D341Med (cell line): ENCODE measurements at places on chromosomes 12 and 14.

DNA sequence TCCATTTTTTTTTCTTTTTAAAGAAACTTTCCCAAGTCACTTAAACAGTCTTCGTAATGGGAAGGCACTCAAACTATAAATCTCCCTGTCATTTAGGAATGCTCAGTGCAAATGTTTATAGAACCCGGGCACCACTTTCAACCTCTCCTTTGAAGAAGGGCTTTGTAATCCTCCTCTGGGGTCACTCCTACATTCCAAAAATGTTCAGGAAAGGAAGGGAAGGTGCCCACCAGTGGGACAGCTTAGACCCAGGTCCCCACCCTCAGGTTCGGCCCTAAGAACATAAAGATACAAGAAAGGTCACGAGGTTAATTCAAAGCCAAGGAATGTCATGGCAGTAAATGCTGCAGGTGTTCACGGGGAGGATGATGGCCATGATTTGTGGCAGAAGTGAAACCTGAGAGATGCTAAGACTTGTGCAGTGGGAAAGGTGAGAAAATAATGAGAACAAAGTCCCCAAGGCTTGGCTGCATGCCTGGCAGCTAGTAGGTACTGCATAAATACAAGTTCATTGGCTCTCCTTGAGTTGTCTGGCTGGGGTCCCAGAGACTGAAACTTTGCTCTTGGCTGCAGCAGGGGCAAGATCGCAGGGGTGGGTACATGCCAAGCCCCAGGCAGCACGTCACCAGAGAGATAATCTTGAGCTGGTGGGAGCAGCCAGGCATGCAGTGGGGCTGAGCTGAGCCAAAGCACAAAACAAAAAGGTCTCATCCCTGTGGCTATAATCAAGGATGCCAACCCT lies 21.1 kb downstream of the KRT18 start:
- DNase-seq: no peak

DNA sequence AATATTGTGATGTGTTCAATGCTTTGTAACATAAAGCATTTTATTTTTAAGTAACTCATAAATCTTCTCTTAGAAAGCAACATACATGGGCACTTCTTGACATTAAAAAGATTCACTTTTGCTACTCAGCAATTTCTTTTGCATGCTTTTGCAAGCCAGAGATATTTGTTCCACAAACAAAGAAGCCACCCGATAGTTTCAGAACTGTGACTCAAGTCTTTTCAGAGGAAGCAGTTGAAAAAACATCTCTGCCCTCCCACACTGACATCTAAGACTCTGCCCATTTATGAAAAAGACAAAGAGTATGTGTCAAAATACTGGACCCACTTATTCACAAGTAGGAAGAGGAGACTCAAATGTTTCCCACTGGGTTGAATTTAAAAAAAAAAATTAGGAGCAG lies 7.5 kb downstream of the APPL2 start:
- no peak for DNase-seq

DNA sequence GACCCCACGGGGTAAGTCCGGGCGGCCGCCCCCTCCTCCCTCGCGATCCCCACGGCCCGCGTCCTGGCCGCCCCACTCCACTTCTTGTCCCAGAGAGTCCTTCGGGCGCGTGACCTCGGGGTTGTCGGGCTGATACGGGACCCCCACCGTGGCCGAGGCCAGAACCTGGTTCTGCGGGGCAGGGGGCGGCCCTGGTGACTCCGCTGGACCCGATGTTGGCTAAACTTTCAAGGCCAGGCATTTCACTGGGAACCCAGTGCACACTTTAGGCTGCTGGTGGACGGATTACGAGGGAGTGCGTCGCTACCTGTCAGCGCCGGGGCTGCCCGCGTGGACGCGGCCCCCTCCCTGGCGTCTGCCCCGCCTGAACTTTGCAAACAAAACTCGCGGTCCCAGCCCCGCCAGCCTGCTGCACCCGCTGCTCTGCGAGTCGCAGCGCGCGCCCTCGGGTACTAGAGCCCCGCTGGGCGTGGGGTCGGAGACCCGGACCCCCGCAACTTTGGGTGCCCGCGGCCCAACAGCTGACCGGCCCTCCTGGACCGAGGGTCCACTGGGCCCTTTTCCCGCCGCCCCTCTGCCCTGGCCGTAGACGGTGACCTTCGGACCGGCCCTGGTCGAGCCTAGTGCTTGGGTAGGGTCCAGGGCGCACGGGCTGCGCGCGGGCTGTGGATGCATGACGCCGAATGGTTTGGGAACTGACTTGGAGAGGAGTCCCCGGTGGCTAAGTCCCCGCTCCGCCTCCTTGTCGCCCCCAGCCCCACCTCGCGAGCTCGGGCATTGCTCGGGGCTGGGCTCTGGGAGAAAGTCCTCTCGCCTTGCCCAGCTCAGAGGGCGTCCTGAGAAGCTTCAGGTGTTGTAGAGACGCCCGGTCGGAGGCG lies 624 bp downstream of the RIN3 start:
- no peak for DNase-seq

- no peak for DNase-seq
Observed at GRCh38 chr12:97167598-97167997, 260.5 kb downstream of the NEDD1 start.

DNA sequence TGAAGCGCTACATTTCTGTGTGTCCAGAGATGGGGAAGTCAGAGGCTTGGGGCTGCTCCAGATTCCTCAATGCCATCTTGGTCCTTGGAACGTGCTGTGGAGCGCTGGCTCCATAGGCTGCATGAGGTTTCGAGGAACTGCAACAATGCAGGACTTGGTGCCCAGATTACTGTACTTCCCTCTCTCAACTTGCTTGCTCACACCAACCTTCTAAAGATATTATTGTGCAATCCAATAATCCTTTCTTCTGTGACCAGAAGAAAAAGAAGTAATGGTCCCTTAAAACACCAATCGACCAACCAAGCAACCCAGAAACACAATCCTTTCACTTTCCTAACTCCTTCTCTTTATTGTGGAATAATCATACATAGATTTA lies 3.7 kb downstream of the PRICKLE1 start:
- no peak for DNase-seq

DNA sequence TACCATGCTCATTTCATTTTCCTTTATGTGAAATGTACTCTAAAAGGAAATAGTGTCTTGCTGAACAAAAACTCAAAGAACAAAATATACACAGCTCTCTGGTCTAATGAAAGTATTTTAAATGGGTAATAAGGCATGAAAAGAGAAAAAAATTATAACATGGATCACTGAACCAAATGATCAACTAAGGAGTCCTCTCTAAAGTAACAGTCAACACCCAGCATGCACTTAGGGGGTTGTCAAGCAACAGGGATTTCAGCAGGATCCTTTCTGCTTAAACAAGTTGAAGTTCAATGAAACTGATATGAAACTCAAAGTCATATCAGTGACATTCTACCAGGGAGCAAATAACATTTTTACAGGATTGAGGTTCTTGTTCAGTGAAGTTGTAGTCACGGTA lies 398.8 kb downstream of the SEC23A start:
- DNase-seq: no peak

DNA sequence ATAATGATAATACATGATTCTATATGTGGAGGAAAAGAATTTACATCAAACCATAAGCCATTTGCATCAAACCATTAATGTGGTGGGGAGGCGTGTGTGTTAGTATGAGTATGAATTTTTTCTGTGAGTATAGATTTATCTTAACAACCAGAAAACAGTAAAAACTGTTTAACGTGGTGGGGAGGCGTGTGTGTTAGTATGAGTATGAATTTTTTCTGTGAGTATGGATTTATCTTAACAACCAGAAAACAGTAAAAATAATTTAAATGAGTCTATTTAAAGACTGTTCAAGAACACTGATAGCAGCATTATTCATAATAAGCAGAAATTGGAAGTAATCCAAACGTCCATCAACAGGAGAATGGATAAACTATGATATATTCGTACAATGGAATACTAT lies 9.1 kb upstream of the MSI1 start:
- DNase-seq: no peak

DNA sequence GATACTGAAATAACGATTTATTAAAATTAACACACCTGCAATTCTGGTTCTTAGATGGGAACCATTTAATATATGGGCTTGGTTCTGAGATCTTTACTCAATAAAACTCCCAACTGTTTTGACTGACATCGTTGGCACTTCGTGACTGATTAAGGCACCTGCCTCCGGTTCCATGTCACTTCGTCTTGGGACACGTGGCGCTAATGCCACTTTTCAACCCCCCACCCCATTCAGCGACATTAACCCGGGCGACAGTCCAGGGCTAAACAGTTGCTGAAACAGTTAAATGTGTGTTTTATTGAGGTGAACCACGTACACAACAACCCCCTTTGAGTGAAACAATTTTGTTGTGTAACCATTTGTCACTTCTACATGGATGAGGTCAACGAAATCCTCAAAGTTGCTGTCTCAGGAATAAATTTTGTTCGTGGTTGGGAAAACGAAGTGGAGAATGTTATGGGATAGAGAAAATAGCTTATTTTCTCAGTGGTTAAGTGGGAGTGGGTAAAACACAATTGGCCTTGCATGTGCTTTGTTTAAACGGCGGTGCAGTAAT lies 9.9 kb upstream of the SLC38A2 start:
- DNase-seq: no peak

DNA sequence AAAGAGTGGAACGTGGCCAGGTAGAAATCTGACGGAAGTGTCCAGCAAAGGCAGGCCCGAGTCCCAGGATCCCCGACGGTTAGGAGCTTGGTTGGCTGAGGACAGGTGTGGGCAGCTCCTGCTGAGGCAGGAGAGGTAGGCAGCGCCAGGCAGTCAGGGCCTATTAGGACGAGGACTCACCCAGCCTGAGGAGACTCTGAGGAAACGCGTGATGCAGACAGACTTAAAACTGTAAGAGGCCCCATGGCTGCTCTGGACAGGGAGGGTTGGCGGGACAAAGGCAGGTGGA lies 255.7 kb upstream of the SFSWAP start:
- DNase-seq: no peak

- no peak for DNase-seq
Observed at GRCh38 chr14:71212683-71213107, 305.4 kb downstream of the PCNX1 start.

DNA sequence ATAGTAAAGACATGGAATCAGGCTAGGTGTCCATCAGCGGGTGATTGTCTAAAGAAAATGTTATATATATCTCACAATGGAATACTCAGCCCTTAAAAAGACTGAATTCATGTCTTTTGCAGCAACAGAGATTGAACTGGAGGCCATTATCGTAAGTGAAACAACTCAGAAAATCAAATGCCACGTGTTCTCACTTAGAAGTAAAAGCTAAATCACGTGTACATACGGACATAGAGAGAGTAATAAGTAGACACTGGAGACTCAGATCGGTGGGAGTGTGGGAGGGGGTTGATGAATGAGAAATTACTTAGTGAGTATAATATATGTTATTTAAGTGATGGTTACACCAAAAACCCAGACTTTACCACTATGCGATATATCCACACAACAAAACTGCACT lies 266.3 kb upstream of the PPFIA2 start:
- no peak for DNase-seq

DNA sequence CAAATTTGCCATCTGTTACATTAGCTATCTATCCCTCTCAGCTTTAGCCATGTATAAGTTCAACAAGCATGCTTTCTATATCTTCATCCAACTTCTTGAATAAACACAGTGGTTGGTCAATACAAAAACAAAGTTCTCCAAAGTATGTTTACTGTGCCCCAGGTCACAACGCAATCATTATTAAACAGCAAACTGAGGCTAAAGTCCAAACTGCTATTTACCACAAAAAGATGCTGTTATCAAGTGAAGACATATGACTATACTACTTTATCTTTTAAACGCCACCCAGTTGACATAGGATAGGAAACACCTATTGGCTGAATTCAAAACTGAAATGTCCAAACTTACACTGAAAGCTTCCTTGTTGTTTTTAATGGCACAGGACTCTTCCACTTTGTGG lies 11.7 kb downstream of the ZCCHC8 start:
- DNase-seq: no peak

- DNase-seq: no peak
Observed at GRCh38 chr12:42396473-42397259, 70.7 kb downstream of the PPHLN1 start.

- no peak for DNase-seq
Observed at GRCh38 chr12:55642267-55642666, 5.6 kb downstream of the OR10P1 start.

- DNase-seq: no peak
Observed at GRCh38 chr12:70560671-70561070, 76.6 kb downstream of the PTPRB start.

- no peak for DNase-seq
Observed at GRCh38 chr12:110746550-110746949, 3.9 kb upstream of the PPP1CC start.
